ENCODE measurements at places on chromosomes 6 and 20.

- DNase-seq = no peak
Observed at GRCh38 chr6:81895511-81896185, 143.2 kb upstream of the TENT5A start.

DNA sequence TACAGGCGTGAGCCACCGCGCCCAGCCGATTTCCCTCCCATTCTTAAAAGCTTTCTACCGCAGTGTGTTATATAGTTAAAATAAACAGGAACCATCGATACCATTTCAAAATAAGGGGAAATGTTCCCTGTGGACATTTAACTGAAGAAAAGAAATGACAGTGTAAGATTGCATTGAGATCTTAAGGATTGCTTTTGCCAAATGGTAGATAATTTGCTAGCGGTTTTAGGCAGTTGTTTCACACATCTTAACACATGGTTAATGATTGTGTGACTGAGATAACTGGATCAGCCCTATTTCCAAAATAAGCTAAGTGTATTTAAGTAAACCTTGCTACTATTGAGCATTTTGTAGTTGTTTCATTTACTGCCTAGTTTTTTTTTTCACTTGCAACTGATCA is 15.6 kb downstream of the STX16 start:
- DNase-seq = no peak

GRCh38 chr20:25196786-25197120 is 1.2 kb downstream of the ENTPD6 start:
- DNase-seq = no peak

- no peak for DNase-seq
Observed at GRCh38 chr6:133132466-133132971, 108.6 kb upstream of the EYA4 start.

DNA sequence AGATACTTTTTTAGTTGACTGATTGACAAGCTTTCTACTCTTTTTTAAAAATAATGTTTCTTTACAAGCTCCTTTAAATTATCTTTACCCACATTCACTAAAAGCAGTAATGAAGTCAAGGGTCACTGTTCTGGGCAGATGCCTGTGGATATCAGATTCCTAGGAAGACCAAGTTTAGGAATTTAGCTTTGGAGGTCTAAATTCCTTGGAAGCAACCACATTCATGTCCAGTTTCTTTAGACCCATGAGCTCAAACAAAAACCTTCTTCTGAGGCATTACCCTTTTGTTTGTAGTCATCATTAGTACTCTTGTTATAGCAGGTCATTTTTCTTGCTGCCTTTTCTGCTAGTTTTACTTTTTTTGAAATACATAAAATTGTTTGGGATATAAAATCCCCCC is 462.9 kb upstream of the JAG1 start:
- no peak for DNase-seq

DNA sequence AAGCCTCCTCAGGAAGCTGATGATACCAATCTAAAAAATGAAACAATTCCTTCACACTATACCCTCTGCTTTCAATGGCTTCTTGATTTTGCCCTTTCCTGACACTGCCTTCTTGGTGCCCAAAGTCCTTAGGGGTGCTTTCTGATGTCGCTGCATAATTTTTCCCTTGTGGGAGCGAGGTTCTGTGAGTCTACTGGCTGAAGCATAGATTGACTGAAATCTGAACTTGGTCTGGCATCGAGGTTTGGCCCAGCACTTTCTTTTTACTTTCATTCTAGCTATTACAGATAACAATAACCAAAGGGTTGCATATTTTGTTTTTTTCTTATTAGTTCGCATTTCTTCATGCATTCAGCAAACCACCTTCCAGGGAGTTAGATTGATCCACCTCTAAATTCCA is 65.8 kb downstream of the E2F3 start:
- no peak for DNase-seq

DNA sequence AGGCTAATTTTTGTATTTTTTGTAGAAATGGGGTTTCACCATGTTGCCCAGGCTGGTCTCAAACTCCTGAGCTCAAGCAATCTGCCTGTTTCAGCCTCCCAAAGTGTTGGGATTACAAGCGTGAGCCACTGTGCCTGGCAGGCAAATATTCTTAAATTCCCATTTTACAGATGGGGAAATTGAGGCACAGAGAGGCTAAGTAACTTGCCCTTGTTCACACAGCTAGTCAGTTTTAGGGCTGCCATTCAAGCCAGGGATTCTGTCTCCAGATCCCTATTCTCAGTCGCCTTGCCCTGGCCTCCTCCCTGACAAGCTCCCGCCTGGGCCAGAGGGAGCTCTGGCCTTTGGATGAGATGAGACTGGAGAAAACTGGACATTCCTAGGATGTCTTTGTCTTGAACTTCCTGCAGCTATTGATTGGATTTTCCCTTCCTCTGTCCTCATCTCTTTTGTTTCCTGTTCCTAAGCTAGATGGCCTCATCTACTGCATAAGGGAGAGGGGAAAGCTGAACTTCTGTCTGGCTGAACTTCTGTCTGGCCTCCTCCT is 90.5 kb downstream of the NDUFAF5 start:
- DNase-seq = no peak

DNA sequence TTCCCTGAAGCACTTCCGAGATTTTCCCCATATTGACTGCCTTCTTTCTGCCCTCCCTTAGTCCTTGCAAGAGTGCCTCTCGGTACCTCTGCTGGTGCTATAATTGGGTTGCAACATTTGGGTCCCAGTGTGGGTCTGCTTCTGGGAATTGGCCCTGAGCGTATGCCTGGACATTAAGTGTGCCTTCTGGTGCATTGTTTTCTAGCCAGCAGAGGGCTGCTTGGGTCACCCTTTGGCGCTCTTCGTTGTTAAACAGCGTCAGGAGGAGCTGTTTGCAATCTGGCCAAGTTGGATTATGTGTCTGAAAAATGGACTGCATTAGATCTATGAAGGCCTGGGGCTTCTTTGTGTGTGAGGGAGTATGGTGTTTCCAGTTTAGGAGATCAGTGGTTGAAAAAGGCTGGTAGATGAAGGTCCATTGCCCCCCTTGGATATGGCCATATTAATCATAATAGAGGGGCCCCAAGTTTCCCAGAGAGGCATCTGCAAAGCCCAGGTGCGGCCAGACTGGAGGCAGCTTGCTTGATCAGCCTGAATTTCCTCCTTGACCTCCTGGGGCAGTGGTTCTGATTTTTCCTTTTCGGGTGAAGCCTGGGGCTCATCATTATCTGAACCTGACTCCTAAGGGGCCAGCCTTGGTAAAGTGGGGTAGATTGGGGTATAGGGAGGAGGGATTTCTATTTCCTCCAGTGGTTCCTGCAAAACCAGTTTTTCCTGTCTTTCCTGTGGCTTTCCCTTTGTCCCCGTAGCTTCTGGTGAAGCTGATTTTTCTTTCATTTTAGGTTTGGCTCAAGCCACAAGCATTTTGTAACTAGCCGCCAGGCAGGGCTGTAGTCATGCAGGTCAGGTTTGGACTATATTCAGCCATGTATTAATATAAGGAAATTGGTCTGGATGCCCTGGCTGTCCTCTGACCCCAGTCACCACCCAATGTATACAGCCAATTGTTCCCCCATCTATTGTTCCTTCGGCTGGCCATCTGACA is 85.4 kb upstream of the GPR6 start:
- DNase-seq = no peak

GRCh38 chr6:6282716-6283115 is 37.7 kb downstream of the F13A1 start:
- DNase-seq = no peak

GRCh38 chr6:22875845-22876244 is 306.5 kb downstream of the HDGFL1 start:
- no peak for DNase-seq

- no peak for DNase-seq
Observed at GRCh38 chr6:143058987-143059386, 1.7 kb upstream of the AIG1 start.

- DNase-seq = no peak
Observed at GRCh38 chr6:127690092-127690491, 113.1 kb downstream of the C6orf58 start.

DNA sequence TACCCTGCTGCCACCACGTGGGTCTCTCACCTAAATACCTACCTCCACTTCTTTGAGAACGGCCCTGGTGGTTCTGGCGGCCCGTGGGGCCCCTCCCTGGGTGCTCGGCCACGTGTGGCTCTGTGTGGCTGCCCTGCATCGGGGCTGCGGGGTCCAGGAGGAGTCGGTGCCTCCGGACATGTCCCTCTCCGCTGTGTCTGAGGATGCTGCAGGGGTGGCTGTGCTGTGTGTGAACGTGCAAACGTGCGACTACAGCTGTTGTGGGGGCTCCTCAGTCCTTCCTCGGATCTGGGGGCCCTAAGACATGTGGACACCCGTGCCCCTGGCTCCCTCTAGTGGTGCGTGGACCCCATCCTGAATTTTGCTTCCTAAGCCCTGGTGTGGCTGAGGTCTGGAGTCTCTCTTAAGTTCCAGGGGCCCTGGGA is 691.8 kb downstream of the QKI start:
- peak; percentile 58 for DNase-seq

GRCh38 chr20:9978397-9979004 is 56.3 kb upstream of the ANKEF1 start:
- DNase-seq = peak; percentile 67

DNA sequence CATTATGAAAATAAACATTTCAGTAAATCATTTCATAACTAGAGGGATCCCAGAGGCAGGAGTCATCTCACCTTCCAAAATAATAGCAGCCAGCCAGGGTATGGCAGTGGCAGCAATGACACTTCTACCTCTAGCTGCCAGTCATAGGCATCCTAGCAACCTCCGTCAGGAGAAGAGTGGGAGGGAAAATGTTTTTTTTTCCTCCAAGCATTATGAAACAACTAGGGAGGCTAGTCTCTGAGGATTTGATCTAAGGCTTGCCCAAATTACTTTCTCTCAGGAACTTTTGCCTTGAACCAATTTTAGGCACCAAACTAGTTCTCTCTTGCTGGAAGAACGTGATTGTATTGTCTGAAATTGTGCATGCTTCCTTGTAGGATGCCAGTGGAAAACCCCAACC is 208.7 kb upstream of the PREP start:
- no peak for DNase-seq

Measured in frontal cortex (tissue), 4 donors.